ENCODE measurements at places on chromosomes 7 and 10. TPM values are rescaled to one million over a fixed set of nuclear protein-coding genes. Genes with fewer than 3 reads are reported as not detected.

TMEM120A gene
- 30.1 TPM for polyA plus RNA-seq

TRPV6 gene
- 0.16 TPM for polyA plus RNA-seq

GRCh38 chr7:83469076-83469475 is 179.9 kb downstream of the SEMA3E start:
- no peak for DNase-seq

GRCh38 chr7:143516981-143517380 is 39.3 kb downstream of the TAS2R41 start:
- no peak for DNase-seq

- no peak for DNase-seq
Observed at GRCh38 chr10:13086056-13086455, 13.9 kb upstream of the OPTN start.

GRCh38 chr7:19973581-19973980 is 200.2 kb upstream of the TMEM196 start:
- no peak for DNase-seq

GRCh38 chr7:140485500-140486265 is 6.4 kb upstream of the MKRN1 start:
- no peak for DNase-seq

- peak; percentile 73 for DNase-seq
Observed at GRCh38 chr10:131963350-131963749, 18.4 kb downstream of the BNIP3 start.

Data from spleen (tissue), 13 donors.